Activated CD4-positive, alpha-beta T cell treated with anti-CD3 and anti-CD28 coated beads for 24 hours (primary cell): ENCODE measurements at places on chromosomes 2 and 18.

- no peak for DNase-seq
Observed at GRCh38 chr2:213317929-213318328, 33.7 kb downstream of the SPAG16 start.

DNA sequence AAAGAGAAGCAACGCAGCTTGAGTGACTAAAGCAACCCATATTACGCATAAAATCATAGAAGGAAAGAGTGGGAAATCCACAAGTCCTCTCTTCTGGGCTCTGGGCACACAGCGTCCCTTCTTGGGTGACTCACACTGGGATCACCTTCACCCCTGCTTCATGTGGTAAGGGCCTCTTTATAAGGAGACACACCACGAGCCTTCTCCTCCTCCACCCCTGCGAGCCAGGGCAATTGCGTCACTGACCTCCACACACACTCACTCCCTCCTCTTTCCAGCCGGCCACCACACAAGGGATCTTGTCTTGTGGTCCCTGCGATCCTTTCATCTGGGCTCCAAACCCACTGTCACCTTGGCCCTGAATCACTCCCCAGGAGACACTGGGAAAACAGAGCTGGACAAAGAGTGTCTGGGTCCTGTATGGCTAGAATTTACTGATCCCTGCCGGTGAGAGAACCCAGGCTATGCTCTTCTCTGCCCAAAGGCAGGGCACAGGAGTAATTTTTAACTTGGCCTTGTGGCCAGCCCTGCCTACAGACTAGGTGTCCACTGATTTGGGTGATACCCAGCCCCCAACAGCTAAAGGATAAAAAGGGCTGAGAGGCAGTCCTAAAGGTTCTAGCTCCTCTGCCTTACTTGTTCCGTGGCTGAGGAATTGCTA lies 35.3 kb downstream of the NHEJ1 start:
- DNase-seq: no peak

- no peak for DNase-seq
Observed at GRCh38 chr2:54866179-54866578, 142.7 kb downstream of the EML6 start.

- DNase-seq: no peak
Observed at GRCh38 chr2:202529389-202529788, 105.4 kb upstream of the FAM117B start.

GRCh38 chr2:241339839-241340630 lies 16.1 kb upstream of the FARP2 start:
- DNase-seq: no peak

- DNase-seq: no peak
Observed at GRCh38 chr2:84793641-84794040, 87.2 kb downstream of the TRABD2A start.

DNA sequence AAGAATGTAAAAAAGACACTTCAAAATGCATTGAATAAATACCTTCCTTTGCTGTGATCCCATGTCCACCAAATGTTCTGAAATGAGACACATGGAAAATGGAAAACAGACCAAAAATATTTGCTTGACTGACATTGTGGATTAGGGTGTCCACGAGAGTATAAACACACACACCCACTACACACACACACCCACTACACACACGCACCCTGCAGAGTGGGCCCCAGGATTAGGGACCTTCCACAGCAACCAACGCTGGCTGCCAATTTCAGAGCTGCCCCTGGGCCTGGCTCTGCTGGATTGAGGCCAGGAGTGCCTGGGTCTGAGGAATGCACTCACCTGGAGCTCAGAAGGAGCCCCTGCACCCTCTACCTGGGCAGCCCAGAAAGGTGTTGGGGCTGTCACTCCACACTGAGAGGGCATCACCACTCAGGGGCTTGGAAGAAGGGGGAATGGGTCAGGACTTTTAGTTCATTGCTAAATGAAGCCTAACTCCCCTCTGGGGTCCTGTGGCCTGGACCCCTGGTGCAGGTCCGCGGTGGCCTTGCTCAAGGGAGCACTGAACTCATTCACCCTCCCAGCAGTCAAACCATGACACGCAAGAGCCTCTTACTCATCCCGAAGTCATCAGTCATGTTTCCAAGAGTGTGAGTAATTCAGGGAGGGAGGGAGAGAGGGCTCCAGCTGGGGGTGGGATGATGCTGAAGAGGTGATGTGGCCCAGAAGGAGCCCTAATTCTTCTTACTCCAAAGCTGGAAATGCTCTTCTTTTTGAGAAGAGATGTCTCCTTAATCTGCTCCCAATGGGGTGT lies 50.2 kb upstream of the PLB1 start:
- peak; percentile 48 for DNase-seq

GRCh38 chr2:126392889-126393288 lies 263.1 kb upstream of the GYPC start:
- DNase-seq: no peak

DNA sequence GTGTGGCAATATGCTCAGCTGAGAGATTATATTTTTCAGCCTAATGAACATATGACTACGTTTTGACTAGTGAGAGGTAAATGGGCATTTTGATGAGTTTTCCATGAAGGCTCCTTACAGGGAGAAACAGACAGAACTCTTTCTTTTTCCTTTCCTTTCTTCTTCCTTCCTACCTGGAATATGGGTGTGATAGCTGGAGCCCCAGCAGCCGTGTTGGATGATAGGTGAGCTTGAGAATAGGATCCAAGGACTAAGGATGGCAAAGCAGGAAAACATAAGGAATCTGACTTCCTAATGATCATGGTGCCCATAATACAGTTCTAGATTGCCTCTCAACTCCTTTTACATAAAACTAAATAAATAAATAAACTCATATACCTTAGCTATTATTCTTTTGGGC lies 124.0 kb downstream of the MAIP1 start:
- DNase-seq: no peak

DNA sequence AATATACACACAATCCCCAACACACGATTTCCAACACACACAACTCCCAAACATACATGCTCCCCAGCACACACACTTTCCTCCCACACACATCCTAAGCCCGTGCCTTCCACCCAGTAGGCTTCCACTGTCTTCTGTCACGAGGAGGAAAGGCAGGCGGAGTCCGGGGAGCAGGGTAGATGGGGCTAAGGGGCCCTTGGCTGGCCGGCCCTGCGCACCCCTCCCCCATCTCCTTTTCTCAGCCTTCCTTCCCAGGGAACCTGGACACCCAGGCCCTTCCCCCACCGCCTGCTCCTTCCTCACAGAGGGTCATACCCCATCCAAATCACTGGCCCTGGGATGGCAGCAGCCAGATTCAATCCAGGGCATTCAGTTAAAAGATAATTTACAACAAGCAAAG lies 3.4 kb upstream of the PDCD1 start:
- DNase-seq: no peak

DNA sequence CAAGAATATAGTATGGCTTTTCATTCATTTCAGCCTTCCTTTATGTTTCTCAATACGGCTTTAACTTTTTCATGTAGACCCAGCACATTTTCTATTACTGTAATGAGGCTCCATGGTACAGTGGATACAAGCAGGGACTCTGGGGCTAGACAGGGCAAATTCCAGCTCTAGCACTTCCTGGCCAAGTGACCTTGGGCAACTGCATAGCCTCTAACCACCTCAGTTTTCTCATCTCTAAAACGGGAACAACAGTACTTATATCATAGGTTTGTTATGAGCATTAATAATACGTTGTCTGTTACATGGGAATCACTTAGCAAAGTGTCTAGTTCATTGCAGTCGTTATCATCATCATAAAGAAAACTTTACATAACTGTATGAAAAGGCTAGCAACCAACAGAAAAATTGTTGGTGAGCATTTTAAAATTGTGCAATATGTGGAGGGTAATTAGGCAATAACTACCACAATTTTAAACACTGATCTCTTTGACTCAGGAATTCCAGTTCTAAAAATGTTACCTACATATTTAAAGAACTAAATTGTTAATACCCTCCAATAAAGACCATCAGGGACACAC lies 13.7 kb upstream of the RMDN2 start:
- DNase-seq: no peak

DNA sequence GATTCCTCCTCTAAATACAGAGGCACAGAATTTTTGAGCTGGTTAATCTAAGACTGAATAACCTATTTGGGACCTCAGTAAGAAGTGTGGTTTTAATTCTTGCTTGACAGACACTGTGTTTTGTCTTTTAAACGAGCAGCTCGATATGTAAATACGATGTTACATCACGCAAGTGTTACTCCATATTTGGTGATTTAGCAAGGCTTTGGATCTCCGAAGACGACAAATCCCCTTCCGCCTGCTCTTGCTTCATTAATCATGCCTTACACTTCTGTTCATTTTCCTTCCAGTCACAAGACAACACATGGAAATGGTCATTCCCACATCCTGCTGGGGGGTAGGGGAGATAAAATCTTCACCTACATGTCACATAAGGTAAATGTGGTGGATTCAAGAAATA lies 9.4 kb downstream of the BCL11A start:
- no peak for DNase-seq

GRCh38 chr2:128506534-128506933 lies 187.9 kb upstream of the HS6ST1 start:
- DNase-seq: no peak

- no peak for DNase-seq
Observed at GRCh38 chr2:115483666-115484065, 1041.2 kb downstream of the DPP10 start.

DNA sequence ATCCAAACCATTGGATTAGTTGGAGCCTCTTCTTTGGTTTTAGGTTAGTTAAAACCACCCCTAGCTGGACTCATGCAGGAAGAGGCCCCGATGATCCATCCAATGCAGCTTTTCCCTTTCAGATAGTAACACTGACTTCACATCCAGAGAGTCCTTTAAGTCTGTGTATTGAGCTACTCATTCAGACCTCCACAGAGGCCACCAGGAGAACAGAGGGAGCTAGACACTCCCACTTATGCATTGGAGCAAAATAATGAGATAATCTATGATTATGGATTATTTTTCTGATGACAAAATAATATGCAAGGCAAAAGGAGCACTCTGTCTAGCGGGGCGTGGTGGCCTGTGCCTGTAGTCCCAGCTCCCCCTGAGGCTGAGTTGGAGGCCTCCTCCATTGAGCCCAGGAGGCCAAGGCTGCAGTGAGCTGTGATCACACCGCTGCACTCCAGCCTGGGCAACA lies 1.6 kb upstream of the ROCK2 start:
- DNase-seq: no peak

DNA sequence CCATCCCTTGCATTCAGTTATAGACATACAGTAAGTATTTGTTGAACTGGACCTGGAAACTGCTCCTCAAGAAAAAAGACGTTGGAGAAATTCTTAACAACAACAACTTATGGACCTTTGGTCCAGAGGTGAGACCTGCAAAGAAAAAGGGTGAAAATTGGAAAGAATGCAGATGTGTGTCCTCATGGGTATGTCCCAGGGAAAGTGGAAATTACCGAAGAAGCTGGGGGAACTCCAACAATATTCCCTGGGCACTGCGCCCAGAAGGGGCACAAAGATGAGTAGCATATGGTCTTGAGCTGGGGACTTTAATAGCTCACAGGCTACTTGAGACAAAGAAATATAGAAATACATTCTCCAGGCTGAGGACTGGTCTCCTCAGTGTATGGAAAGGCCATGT lies 35.5 kb upstream of the YWHAQ start:
- no peak for DNase-seq

DNA sequence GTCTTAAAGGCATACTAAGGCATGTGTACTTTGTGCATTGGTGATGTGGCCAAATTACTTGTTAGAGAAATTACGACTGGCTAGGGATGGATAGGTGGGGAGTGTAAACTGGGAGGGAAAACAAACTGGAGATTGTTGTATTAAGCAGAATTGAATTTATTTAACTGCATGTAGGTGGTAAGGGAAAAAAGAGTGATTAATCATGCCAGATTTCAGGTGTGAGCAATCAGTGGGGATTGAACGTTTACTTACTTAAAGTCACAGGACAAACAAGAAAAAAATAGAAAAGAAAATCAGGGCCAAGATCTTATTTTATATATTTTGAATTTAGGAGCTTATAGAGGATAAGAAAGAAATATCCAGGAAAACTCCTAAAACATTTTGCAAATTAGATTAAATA lies 88.6 kb downstream of the GULP1 start:
- no peak for DNase-seq

- no peak for DNase-seq
Observed at GRCh38 chr2:32058130-32058529, 5.2 kb upstream of the SPAST start.

- no peak for DNase-seq
Observed at GRCh38 chr2:239019183-239019581, 171.3 kb downstream of the TWIST2 start.

- no peak for DNase-seq
Observed at GRCh38 chr2:159505196-159505595, 111.2 kb downstream of the BAZ2B start.

GRCh38 chr2:168286535-168286934 lies 39.1 kb upstream of the STK39 start:
- DNase-seq: no peak

GRCh38 chr2:101766337-101766736 lies 68.8 kb downstream of the MAP4K4 start:
- DNase-seq: no peak

GRCh38 chr2:151713291-151713903 lies 20.9 kb downstream of the NEB start:
- DNase-seq: no peak
